H9 (cell line): ENCODE measurements at places on chromosomes 5 and 9.
A peak's percentile ranks its signal among the peaks of the same experiment; 100 is the strongest.

GRCh38 chr5:39197556-39197955 lies 21.8 kb downstream of the FYB1 start:
- DNase-seq: no peak

DNA sequence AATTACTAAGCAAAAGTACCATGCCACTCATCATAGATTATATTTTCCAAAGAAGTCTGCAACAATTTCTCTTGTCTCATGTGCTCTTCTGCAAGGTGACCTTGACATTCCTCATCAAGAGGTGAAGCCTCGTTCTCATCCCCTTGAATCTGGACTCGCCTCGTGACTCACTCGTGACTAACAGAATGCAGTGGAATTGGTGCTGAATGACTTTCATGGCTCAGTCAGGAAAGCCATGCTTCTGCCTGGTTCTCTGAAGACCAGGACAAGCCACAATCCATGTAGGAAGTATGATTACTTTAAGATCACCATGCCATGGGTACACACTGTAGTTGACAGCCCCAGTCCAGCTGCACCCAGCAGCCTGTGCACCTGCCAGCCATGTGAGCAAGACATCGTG lies 335.8 kb downstream of the GADD45G start:
- DNase-seq: no peak

GRCh38 chr9:13555516-13555915 lies 276.0 kb upstream of the MPDZ start:
- no peak for DNase-seq

DNA sequence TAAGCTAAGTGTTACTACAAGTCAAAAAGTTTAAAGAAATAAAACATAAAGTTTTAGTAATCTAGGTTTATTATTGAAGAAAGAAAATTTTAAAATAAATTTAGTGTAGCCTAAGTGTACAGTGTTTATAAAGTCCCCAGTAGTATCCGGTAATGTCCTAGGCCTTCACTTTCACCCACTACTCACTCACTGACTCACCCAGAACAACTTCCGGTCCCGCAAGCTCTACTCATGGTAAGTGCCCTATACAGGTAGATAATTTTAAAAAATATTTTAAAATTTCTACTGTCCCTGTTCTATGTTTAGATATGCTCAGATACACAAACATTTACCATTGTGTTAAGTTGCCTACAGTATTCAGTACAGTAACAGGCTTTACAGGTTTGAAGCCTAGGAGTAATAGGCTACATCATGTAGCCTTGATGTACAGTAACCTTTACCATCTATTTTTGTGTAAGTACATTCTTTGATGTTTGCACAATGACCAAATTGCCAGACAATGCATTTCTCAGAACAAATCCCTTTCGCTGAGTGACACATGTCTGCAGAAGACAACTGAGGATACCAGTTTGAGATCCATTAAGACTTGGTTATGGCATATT lies 253.6 kb downstream of the TRIM32 start:
- DNase-seq: no peak

DNA sequence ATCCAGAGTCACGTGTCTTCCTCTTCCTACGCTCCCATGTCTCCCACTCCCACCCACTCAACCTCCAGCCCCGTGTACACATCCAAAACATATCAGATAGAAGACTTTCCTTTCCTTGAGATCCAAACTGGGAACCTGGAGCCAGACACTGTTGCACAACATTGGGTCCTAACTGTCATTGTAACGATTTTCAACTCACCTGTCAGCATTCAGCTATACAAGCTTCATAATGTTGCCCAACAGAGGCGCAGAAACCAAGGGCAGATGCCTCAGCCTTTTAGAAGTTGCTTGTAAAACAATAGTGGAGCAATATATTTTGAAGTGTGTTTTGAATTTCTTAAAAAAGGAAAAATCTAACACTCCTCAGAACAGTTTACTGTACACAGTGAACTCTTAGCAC lies 84.9 kb upstream of the GLIS3 start:
- DNase-seq: no peak

GRCh38 chr9:121556580-121556979 lies 56.9 kb upstream of the GGTA1 start:
- DNase-seq: no peak

DNA sequence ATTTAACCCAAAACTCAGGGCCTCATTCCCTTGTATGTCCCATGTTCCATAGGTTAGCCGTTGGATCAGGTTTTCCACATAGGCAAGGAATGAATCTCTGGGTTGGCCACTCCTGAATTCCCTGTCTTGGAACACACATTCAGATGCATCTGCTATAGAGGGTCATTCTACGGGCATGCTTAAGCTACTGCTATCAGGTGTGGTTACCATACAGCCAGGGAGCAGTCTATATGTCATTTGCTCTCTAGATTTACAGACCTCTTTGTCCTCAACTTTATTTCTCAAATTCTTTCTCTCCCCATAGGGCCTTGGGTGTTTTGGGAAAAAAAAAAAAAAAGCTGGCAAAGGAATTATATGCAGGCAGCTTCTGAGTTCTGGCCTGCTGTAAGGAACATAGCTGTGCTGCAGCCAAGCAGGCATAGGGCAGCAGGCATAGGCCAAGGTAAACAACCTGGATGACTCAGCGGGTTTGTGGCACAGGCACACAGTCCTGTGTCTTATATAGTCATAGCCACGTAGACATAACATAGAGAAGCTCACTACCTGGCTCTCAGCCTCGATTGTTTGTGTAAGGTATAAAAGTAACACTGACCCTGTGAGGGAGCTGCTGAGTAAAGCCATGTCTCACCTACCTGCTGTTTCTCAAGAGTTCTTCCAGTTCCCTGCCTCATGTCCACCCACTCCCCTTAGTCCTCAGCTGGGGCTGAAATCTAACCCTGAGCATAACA lies 141.5 kb downstream of the OSTF1 start:
- no peak for DNase-seq

DNA sequence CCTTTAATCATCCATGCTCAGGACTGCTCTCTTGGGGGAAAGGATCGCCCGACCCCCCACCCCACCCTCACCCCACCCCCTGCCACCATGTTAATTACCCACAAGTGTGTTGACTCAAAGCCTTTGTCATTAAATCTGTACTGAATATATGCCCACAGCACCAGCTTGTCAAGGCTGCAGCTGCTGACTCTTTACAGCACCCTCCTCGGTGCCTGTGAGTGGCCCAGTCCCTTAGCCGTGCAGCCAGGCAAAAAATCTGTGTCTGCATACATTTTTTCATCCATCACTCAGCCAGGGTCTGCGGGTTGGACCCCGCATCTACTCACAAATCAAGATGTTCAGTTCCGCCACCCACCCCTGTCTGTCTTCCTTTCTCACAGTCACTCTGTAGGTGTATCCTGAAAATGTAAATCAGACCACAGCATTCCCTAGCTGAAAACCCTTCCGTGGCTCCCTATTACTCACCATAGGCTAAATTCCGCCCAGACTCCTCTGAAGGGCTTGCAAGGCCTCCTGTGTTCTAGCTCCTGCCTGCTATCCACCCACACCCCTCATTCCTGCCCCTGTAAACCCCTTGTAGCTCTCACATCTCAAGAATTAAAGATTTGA lies 53.7 kb upstream of the KCNIP1 start:
- DNase-seq: peak; percentile 23

DNA sequence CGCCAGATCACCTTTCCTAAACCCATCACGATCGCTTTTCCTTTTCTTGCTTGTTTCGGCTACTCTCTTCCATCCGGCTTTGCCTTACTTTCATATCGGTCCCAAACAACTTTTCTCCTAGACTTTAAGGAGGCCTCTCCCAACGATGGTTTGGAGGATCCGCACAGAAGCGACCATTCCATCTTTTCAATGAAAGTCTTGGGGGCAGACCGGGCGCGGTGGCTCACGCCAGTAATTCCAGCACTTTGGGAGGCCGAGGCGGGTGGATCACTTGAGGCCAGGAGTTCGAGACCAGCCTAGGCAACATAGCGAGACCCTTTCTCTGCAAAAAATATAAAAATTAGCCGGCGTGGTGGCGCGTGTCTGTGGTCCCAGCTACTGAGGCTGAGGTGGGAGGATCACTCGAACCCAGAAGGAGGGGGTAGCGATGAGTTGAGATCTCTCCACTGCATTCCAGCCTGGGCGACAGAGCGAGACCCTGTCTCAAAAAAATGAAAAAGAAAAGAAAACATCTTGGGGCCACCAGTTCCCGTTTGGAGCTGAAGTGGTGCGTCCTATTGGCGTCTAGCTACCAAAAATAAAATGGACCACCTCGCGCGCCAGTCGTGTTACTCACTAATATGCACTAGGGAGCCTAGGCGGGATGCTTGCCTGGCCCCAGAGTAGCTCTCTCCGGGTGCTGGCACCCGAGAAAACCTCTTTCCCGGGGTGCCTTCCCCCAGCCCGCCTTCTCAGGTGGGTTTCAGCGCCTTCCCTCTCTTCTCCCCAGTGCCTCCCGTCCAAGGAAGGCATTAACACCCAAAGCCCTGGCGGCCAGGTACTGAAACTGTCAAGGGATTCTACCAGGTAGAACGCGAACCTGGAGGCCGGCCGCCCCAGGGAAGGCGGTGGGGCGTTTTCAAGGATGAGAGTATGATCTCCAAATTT lies 800 bp upstream of the AP3B1 start:
- peak; percentile 76 for DNase-seq

GRCh38 chr5:153636670-153637451 lies 146.4 kb downstream of the GRIA1 start:
- DNase-seq: no peak

DNA sequence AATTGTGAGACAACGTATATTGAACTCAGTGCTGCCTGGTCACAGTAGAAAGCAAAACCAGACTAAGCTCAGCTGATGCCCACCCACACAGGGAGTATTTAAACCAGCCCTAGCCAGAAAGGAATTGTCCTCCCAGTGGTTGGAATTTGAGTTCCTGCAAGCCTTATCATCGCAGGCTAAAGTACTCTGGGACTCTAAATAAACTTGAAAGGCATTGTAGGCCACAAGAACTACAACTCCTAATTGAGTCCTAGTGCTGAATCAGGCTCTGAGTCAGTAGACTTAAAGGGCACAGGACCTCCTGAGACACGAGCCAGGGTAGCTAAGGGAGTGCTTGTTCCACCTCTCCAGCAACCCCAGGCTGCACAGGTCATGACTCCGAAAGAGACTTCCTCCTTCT lies 171.4 kb downstream of the MCTP1 start:
- peak; percentile 43 for DNase-seq

DNA sequence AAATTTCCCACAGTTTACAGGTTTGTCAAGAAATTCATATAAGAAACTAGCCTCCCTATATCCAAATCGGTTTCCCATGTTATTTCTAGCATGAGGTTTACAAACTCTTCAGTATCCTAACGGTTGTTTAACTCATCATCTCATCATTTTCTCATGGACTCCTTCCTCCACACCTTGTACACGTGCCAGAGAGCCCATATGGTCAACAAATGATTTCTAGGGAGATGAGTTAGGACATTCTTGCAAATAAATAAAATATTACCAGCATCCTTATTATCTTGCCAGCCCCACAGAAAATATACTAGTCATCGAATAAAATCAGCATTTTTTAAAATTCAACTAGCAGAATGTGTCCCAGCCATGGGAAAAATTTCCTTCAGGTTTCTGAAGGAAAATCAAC lies 285.2 kb downstream of the EBF1 start:
- DNase-seq: no peak

- DNase-seq: no peak
Measured at GRCh38 chr5:40160435-40160834, 519.3 kb upstream of the PTGER4 start.

DNA sequence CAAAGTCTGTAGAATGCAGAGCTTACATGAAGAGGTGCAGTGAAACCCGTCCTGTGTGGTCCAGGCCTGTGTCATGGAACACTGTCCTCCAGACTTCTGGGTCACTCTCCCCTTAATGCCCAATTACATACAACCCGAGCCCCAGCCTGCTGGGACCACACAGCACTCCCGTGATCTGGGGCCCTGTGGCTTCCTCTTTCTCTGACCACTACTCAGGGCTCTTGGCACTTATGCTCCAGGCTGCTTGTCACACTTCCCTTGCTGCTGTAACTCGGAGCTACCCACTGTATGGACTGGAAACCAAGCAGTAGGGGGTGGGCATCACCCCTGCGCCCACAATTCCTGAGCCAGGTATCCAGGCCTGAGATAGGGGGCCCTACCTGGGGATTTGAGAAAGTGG lies 10.3 kb upstream of the IL3 start:
- DNase-seq: peak; percentile 17

DNA sequence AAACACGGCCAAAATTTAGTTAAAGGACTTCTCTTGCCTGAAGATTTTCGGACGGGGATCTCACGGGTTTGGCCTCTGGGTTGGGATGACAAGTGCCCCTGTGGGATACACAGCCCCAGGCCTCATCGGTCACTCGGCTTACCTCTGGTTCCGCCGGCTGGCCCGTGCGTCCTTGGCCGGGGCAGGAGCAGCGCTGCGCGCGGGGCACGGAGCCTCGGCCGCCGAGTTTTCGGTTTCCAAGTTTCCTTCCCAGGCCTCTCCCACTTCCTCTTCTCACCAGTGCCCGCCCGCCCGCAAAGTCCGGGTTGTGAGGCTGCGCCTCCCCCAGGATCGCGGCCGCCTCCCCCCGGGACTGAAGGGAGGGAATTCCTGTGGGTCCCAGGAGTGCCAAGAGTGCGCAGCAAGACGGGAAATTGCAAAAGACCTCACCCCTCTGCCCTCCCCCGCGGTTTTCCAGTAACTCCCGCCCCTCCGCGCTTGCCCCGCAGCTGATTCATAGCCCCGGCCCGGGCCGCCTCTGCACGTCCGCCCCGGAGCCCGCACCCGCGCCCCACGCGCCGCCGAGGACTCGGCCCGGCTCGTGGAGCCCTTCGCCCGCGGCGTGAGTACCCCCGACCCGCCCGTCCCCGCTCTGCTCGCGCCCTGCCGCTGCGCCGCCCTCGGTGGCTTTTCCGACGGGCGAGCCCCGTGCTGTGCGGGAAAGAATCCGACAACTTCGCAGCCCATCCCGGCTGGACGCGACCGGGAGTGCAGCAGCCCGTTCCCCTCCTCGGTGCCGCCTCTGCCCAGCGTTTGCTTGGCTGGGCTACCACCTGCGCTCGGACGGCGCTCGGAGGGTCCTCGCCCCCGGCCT lies at the start of gene OSMR:
OSMR (plus strand) TSS at position 487 of the 853 bp plus-strand sequence. CDS start 23,033 bp downstream, outside the sequence.
- peak; percentile 65 for DNase-seq
